ENCODE measurements at places on chromosomes 1 and 21. TPM values are rescaled to one million over a fixed set of nuclear protein-coding genes. Genes with fewer than 3 reads are reported as not detected.

Gene S100A6
- 229 TPM for total RNA-seq

Gene NUP210L
- total RNA-seq: 0.07 TPM

Gene ARTN
- 0.39 TPM for total RNA-seq

Gene MEGF6
- 1.7 TPM for total RNA-seq
